Spleen (tissue), 13 donors: ENCODE measurements at places on chromosomes 7 and 10. TPM values are rescaled to one million over a fixed set of nuclear protein-coding genes. Genes with fewer than 3 reads are reported as not detected.

LHFPL3 gene
- not detected for total RNA-seq

GPR158 gene
- 0.79 TPM for total RNA-seq

GIMAP6 gene
- total RNA-seq, result 149 TPM

TMEM273 gene
- total RNA-seq, result 40.4 TPM

C7orf57 gene
- not detected for total RNA-seq

HECTD2 gene
- 7.0 TPM for total RNA-seq

UPF2 gene
- total RNA-seq, result 28.0 TPM

PPP1R3C gene
- total RNA-seq, result 4.2 TPM

TMEM196 gene
- total RNA-seq, result not detected

PIK3CG gene
- 54.8 TPM for total RNA-seq

NKX1-2 gene
- total RNA-seq, result not detected

ACSM6 gene
- total RNA-seq, result not detected

DLX5 gene
- not detected for total RNA-seq

PAPOLB gene
- total RNA-seq, result not detected

HTR5A gene
- not detected for total RNA-seq

DNA sequence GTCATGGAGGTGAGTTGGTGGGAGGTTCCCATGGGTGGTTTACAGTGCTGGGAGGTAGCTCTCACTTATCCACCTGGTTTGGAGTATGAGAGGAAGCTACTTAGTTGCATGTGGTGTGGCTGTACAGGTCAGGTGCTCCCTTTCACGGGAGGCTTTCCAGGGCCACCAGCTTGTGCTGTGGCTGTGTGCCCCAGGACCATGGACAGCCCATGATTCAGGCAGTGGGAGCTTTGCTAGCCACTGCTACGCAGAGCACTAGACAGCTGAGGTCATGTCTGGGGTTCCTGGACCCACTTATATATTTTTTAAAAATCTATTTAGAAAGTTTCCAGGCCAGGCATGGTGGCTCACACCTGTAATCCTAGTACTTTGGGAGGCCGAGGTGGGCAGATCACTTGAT is 42.5 kb upstream of the KCNMA1 start:
- H3K4me3 ChIP-seq, result no peak overlapping the region
- H3K27me3 ChIP-seq, result peaks cover 6% of the 10 kb centered on the region
- no peak overlapping the region for H3K27ac ChIP-seq
- DNase-seq, result no peak
- H3K36me3 ChIP-seq, result no peaks in the 10 kb centered on the region

DNA sequence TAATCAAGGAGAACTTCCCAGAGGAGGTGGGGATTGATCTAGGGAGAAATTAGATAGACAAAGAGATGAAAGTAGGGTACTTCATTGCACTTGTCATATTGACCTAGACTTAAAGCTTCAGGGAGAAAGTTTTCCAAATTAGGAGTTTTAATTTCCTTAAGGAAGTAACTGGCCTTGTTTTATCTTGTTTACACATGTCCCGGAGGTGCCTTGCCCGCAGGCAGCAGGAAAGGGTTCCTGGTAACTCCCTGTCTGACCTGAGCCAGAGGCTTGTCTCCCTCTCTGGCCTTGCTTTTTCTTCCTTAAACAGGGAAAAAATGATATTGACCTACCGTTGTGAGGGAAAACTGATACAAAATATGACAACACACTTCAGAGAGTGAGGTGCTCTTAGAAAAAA is 181.6 kb downstream of the EVX1 start:
- H3K27ac ChIP-seq, result no peak overlapping the region
- no peak for DNase-seq
- no peaks in the 10 kb centered on the region for H3K4me1 ChIP-seq

GRCh38 chr7:12102126-12102525 is 109.0 kb upstream of the TMEM106B start:
- no peak overlapping the region for H3K4me3 ChIP-seq
- no peaks in the 10 kb centered on the region for H3K27me3 ChIP-seq
- H3K4me1 ChIP-seq, result no peaks in the 10 kb centered on the region
- H3K27ac ChIP-seq, result no peak overlapping the region

GRCh38 chr7:99422625-99423024 is 13.9 kb downstream of the BUD31 start:
- H3K27me3 ChIP-seq, result no peaks in the 10 kb centered on the region
- no peak overlapping the region for H3K4me3 ChIP-seq
- H3K36me3 ChIP-seq, result peaks cover 95% of the 10 kb centered on the region
- DNase-seq, result no peak
- no peak overlapping the region for H3K27ac ChIP-seq
- H3K4me1 ChIP-seq, result no peaks in the 10 kb centered on the region

GRCh38 chr10:60006062-60006461 is 99.7 kb upstream of the CCDC6 start:
- H3K4me1 ChIP-seq, result no peaks in the 10 kb centered on the region
- no peak overlapping the region for H3K4me3 ChIP-seq
- no peak for DNase-seq
- H3K36me3 ChIP-seq, result no peaks in the 10 kb centered on the region
- no peak overlapping the region for H3K27ac ChIP-seq

GRCh38 chr7:111841596-111842205 is 279.4 kb upstream of the IMMP2L start:
- no peaks in the 10 kb centered on the region for H3K27me3 ChIP-seq
- H3K4me1 ChIP-seq, result no peaks in the 10 kb centered on the region
- H3K27ac ChIP-seq, result no peak overlapping the region
- no peak overlapping the region for H3K4me3 ChIP-seq
- no peaks in the 10 kb centered on the region for H3K36me3 ChIP-seq

- no peaks in the 10 kb centered on the region for H3K4me1 ChIP-seq
- H3K27me3 ChIP-seq, result no peaks in the 10 kb centered on the region
- no peak for DNase-seq
- peaks cover 4% of the 10 kb centered on the region for H3K36me3 ChIP-seq
- H3K4me3 ChIP-seq, result no peak overlapping the region
- no peak overlapping the region for H3K27ac ChIP-seq
These were observed 47.4 kb upstream of the MTURN start for GRCh38 chr7:30087371-30087770.

GRCh38 chr10:93152136-93152535 is 78.4 kb downstream of the CYP26A1 start:
- no peak for DNase-seq
- H3K27me3 ChIP-seq, result no peaks in the 10 kb centered on the region
- no peaks in the 10 kb centered on the region for H3K36me3 ChIP-seq
- no peaks in the 10 kb centered on the region for H3K4me1 ChIP-seq

GRCh38 chr10:11527691-11528255 is 83.7 kb downstream of the USP6NL start:
- H3K27ac ChIP-seq, result no peak overlapping the region
- H3K36me3 ChIP-seq, result peaks cover 38% of the 10 kb centered on the region
- H3K4me3 ChIP-seq, result no peak overlapping the region

- no peaks in the 10 kb centered on the region for H3K36me3 ChIP-seq
- H3K27ac ChIP-seq, result no peak overlapping the region
- DNase-seq, result no peak
- no peaks in the 10 kb centered on the region for H3K27me3 ChIP-seq
These were observed 8.2 kb upstream of the CFAP69 start for GRCh38 chr7:90236721-90237289.

- no peaks in the 10 kb centered on the region for H3K4me1 ChIP-seq
- no peak overlapping the region for H3K4me3 ChIP-seq
- H3K36me3 ChIP-seq, result no peaks in the 10 kb centered on the region
- no peak overlapping the region for H3K27ac ChIP-seq
These were observed 866 bp upstream of the ANKRD30A start for GRCh38 chr10:37124532-37124931.

- no peaks in the 10 kb centered on the region for H3K36me3 ChIP-seq
- no peaks in the 10 kb centered on the region for H3K4me1 ChIP-seq
- no peak for DNase-seq
- no peaks in the 10 kb centered on the region for H3K27me3 ChIP-seq
These were observed 232.5 kb upstream of the MDFIC start for GRCh38 chr7:114689406-114689805.

DNA sequence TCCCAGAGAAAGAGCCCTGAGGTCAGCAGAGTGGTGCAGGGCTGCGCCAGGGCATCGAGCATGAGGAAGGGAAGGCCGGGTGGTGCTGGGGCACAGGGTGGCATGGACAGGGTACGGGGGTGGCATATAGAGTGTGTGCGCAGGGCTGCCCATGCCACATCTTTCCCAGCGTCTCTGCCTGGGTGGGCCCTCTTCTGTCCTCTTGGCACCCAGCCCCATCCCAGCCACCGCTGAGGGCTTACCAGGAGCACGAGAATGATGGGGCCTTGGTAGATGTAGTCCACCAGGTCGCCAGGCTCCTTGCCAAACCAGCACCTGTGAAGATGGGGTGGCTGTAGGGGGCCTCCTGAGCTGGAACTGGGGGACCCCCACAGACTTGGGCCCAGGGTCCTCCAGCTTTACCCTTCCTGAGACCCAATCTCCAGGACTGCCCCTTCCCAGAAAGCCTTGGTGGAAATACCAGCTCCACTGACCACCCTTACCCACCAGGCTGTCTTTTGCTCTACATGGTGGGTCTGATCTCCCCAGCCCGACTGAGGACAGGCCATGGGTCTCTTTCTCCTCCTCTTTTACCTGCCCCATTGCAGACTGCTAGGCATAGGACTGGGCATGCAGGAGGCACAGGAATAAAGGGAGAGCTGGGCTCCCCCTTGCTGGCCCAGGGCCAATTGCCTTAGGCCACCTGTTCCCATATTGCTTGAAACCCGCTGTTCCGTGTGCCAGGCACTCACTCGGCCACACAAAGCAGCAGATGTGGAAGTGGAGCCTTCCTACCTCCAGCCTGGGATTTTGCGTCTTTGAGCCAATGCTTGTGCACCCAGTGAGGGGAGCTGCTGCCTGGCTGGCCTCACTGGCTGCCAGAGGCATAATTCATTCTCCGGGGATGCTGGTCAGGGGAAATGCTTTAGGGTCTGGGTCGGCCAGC is 21.7 kb downstream of the CRHR2 start:
- H3K27ac ChIP-seq, result no peak overlapping the region
- H3K4me1 ChIP-seq, result no peaks in the 10 kb centered on the region
- no peak overlapping the region for H3K4me3 ChIP-seq
- H3K27me3 ChIP-seq, result no peaks in the 10 kb centered on the region
- H3K36me3 ChIP-seq, result no peaks in the 10 kb centered on the region

GRCh38 chr10:125584954-125585353 is 98.0 kb downstream of the TEX36 start:
- H3K4me3 ChIP-seq, result no peak overlapping the region
- DNase-seq, result no peak
- no peaks in the 10 kb centered on the region for H3K4me1 ChIP-seq
- H3K36me3 ChIP-seq, result no peaks in the 10 kb centered on the region

DNA sequence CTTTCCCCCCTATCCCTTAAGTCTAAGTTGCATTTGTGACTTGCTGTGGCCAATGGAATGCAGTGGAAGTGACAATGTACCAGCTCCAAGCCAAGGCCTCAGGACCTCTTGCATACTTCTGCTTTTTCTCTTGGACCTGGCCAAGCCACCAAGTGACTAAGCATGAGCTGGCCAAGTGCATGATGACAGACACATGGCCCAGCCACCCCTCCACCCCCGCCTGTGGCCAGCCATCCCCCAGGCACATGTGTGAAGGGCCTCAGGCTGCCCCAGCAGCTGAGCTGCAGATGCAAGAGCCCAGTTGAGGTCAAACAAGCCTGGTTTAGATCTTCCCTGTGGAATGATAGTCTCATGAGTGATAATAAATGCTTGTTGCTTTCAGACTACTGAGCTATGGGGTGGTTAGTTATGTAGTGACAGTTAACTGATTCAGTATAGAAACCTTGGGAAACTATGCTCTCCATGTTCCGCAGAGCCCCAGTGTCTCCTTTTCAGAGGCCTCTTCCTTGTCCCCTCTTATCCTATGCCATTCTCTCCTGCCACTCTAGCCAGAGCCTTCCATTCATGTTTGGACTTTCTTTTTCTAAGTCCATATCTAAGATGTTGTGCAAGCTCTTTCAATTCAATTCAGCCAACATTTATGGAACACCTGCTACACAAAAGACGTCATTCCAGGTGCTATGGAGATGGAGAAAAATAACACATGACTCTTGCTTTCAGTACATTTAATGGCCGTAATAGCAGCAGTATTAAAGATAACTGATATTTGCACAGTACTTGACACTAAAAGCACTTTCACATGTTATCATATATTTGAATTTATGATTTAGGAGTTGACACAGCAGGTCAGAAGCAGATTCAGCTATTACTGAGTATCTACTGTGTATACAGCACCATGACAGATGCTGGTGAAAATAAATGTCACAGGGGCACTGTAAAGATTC is 55.5 kb upstream of the LOXL4 start:
- no peaks in the 10 kb centered on the region for H3K4me1 ChIP-seq
- H3K27ac ChIP-seq, result no peak overlapping the region
- DNase-seq, result no peak
- peaks cover 10% of the 10 kb centered on the region for H3K27me3 ChIP-seq
- no peak overlapping the region for H3K4me3 ChIP-seq

- H3K4me1 ChIP-seq, result no peaks in the 10 kb centered on the region
- no peak overlapping the region for H3K27ac ChIP-seq
- H3K36me3 ChIP-seq, result no peaks in the 10 kb centered on the region
- no peak for DNase-seq
These were observed 9.0 kb upstream of the CFTR start for GRCh38 chr7:117470777-117471176.

DNA sequence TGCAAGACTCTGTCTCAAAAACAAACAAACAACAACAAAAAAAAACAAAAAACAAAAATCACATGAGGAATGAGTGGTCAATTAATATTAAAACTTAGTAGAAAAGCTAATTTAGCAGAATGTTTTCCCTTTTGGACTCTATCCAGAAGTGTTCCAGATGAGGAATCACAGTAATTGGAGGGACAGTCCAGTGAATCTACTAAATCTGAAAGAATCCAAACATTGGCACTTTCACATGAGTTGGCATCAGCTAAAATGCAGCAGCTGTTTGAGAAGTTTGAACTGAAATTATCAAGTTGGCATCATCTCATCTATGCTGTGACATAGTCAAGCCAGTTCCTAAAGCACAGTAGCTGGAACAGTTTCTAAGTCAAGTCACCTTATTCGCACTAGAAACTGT is 367.8 kb downstream of the PPP1R3A start:
- no peaks in the 10 kb centered on the region for H3K36me3 ChIP-seq
- H3K27ac ChIP-seq, result no peak overlapping the region
- no peak overlapping the region for H3K4me3 ChIP-seq

- peak; percentile 83 for DNase-seq
- peaks cover 17% of the 10 kb centered on the region for H3K4me1 ChIP-seq
- peak within 1 kb of the TSS; percentile 58 for H3K4me3 ChIP-seq
These were observed at the start of gene KLF14 for GRCh38 chr7:130733931-130734814. Gene KLF14 (minus strand): TSS chr7:130734207. CDS start chr7:130734033, 174 bp downstream.

DNA sequence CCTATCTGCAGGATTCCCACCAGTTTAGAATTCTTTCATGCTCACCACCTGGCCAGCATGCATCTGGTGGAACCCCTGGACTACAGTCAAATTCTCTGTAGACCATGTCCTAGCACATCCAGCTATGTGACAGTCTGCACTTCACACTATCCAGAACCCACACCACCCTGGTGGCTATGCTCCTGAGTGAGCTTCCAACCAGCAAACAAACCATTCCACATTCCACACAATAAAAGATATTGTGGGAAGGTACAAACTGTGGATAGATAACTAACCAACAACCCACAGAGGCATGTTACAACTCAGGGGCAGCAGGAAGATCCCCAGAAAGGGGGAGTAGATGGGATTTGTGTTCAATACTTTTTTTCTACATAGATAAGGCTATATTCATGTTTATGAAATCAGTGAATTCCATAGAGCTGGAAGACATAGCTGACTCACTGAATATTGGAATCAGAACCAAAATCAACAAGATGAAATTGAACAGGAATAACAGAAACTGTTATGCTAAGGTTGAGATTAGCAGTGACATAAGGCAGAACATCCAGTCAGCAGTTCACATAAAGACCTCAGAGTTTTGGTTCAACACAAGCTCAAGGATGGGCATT is 72.5 kb downstream of the LRRC17 start:
- no peaks in the 10 kb centered on the region for H3K27me3 ChIP-seq
- no peak overlapping the region for H3K4me3 ChIP-seq
- peaks cover 12% of the 10 kb centered on the region for H3K4me1 ChIP-seq
- DNase-seq, result no peak
- no peaks in the 10 kb centered on the region for H3K36me3 ChIP-seq
